ENCODE measurements at places on chromosomes 5 and 9.

DNA sequence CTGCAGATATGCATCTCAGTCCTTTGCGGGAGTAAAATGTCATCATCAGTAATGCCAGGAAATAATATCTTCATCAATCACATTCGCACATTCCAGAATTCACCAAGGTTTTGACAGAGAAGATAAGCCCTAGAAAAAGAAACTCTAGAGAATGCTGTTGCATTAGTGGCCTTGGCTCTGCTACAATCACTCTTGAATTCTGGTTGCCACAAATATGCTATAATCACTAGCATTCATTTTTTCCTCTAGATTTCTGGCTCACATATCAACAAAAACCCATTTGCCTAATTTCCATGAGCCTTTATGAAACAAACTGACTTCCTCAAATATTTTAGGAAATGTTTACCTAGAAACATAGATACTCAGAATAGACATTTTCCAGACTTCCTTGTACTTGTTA is 653.4 kb downstream of the ANXA1 start:
- no peak for DNase-seq

- no peak for DNase-seq
Observed at GRCh38 chr9:4196886-4197285, 103.0 kb downstream of the GLIS3 start.

- no peak for DNase-seq
Observed at GRCh38 chr5:65247594-65247993, 234.1 kb downstream of the ADAMTS6 start.

- no peak for DNase-seq
Observed at GRCh38 chr5:108579236-108579635, 168.5 kb upstream of the FER start.

All from T1000 (cell line).